Naive thymus-derived CD8-positive, alpha-beta T cell (primary cell): ENCODE measurements at places on chromosomes 16 and 17. TPM values are rescaled to one million over a fixed set of nuclear protein-coding genes. Genes with fewer than 3 reads are reported as not detected.

DNA sequence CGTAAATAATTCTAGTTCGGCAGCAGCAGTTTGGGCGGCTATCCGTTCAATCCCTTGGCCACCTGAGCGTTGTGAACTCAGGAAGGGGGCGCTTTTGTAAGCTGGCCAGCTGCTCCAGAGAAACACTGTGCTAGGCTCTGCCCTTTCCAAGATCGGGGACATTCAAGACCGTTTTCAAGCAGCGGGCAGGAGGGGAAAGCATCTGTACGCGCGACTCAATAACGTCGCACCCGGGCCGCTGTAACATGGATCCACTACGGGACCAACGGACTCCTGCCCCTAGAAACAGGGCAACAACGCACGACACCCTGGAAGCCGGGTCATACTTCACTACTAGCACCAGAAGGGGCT is 463 bp downstream of the TOP2A start:
- DNase-seq = no peak
- peaks cover 23% of the 10 kb centered on the region for H3K4me1 ChIP-seq
- peak overlapping the region; percentile 95 for H3K4me3 ChIP-seq
- peaks cover 4% of the 10 kb centered on the region for H3K27me3 ChIP-seq
- H3K27ac ChIP-seq = no peak overlapping the region
- no peaks in the 10 kb centered on the region for H3K36me3 ChIP-seq

DNA sequence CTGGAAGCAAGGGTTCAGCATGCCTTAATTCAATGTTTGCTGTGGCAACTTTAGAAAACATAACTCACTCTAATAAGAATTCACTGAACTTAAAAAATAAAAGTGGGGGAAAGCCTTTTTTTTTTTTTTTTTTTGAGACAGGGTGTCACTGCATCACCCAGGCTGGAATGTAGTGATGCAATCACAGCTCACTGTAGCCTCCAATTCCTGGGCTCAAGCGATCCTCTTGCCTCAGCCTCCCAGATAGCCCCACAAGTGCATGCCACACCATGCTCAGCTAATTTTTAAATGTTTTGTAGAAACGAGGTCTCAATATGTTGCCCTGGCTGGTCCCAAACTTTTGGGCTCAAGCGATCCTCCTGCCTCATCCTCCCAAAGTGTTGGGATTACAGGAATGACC is 243.9 kb downstream of the PARN start:
- no peak for DNase-seq
- H3K36me3 ChIP-seq = no peaks in the 10 kb centered on the region
- H3K4me1 ChIP-seq = no peaks in the 10 kb centered on the region
- no peaks in the 10 kb centered on the region for H3K27me3 ChIP-seq
- no peak overlapping the region for H3K27ac ChIP-seq

- peak overlapping the region; percentile 90 for H3K4me3 ChIP-seq
- H3K36me3 ChIP-seq = no peaks in the 10 kb centered on the region
- peaks cover 27% of the 10 kb centered on the region for H3K4me1 ChIP-seq
- peak; percentile 56 for DNase-seq
Measured at GRCh38 chr16:28623172-28623711, 13.4 kb upstream of the SULT1A1 start.

DNA sequence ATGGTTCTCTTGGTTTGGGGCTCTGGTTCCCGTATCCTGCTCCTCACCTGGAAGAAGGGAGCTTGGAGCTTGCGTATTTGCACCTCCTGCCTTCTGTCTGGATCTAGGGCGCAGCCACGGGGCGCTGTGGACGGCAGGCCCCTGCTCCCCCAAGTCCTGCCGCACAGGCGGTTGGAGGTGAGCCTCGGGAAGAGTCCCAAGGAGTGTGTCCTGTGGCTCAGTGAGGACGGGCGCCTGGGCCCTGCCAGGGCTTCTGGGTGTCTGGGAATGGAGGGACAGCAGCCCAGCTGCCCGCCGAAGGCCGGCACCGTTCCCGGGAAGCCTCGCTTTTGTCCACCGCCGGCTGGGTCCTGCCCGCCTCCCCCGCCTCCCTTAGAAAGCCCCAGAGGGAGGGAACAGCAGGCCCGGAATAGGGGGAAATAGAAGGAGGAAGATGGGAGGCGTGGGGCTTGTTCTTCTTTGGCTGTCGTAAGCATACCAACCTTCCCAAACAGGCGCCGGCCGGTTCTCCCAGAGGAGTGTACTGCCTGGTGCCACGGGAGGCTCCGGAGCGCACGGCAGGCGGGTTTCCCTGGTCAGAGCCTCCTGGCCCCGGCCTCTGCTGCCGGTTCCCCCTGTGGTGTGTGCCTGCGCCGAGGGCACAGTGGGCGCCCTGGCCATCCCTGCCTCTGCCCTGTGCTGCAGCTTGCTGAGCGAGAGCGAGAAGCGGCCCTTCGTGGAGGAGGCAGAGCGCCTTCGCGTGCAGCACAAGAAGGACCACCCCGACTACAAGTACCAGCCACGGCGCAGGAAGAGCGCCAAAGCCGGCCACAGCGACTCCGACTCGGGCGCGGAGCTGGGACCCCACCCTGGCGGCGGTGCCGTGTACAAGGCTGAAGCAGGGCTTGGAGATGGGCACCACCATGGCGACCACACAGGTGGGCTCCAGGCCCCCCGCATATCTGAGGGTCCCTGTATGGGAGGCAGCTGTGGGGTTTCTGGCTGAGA is 1.8 kb downstream of the SOX8 start:
- no peaks in the 10 kb centered on the region for H3K27me3 ChIP-seq
- H3K4me3 ChIP-seq = peak overlapping the region; percentile 58
- no peak for DNase-seq
- H3K36me3 ChIP-seq = no peaks in the 10 kb centered on the region
- H3K27ac ChIP-seq = no peak overlapping the region

GRCh38 chr17:69828087-69828486 is 246.9 kb upstream of the KCNJ16 start:
- H3K36me3 ChIP-seq = no peaks in the 10 kb centered on the region
- DNase-seq = no peak
- H3K27ac ChIP-seq = no peak overlapping the region
- H3K27me3 ChIP-seq = no peaks in the 10 kb centered on the region

ZNF469 gene
- total RNA-seq = 2.0 TPM

DNA sequence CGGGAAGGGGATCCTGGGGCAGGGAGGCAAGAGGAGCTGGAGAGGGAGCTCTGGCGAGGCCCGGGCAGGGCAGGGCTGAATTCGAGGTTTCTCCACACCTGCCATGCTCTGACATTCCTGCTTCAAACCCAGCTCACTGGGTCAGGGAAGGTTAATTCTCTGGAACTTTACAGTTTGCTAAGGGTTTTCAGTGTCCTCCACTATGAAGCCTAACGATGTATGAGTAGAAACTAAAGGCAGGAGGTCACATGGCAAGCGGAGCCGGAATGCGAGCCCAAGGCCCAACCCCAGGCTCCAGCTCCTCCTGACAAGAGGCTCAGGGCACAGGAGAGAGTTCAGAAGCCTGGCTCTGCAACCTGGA is 29.2 kb downstream of the DCAKD start:
- H3K27ac ChIP-seq = no peak overlapping the region
- peaks cover 22% of the 10 kb centered on the region for H3K4me1 ChIP-seq
- DNase-seq = no peak
- H3K27me3 ChIP-seq = peaks cover 35% of the 10 kb centered on the region
- H3K36me3 ChIP-seq = no peaks in the 10 kb centered on the region

GRCh38 chr16:69465083-69465721 is 40.8 kb downstream of the CYB5B start:
- H3K36me3 ChIP-seq = no peaks in the 10 kb centered on the region
- peak overlapping the region; percentile 82 for H3K27ac ChIP-seq
- DNase-seq = no peak
- peaks cover 7% of the 10 kb centered on the region for H3K4me1 ChIP-seq
- no peaks in the 10 kb centered on the region for H3K27me3 ChIP-seq

LGALS9B gene
- not detected for total RNA-seq

DNA sequence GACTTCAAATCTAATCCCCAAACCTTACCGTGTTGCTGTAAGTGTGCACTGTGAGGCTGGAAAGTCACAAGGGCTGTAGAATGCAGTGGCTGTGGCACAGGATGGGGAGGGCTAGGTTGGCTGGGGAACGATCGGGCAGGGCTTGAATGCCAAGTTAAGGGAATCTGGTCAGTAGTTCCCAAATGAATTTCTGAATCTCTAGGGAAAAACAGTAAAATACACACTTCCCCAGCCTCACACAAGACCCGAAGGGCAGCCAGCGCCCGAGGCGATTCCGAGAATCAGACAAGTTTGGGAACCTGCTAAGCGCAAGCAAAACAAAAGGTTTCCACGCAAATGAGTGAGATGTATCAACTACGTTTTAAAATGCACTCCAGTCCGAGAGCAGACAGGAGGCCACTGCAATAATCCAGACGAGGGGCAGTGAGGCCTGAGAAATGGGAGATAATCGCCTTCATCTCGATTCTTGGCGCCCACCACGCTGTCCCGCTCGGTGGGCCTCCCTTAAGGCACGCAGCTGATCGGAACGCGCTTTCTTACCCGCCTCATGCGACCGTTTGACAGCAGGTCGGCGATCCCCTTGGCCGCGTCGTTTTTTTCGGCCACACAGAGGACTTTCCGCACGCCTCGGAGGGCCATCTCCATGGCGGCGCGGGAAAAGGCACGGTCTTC is 599 bp downstream of the TOP3A start:
- peaks cover 82% of the 10 kb centered on the region for H3K4me1 ChIP-seq
- H3K27me3 ChIP-seq = no peaks in the 10 kb centered on the region
- H3K27ac ChIP-seq = peak overlapping the region; percentile 99
- peak overlapping the region; percentile 99 for H3K4me3 ChIP-seq

TMEM88 gene
- total RNA-seq = 6.9 TPM
